ENCODE measurements at places on chromosomes 12 and 14.

- no peak for DNase-seq
These were observed 348.2 kb downstream of the DPF3 start for GRCh38 chr14:72545411-72546311.

GRCh38 chr12:111664499-111664898, 21.3 kb downstream of the BRAP start:
- no peak for DNase-seq

DNA sequence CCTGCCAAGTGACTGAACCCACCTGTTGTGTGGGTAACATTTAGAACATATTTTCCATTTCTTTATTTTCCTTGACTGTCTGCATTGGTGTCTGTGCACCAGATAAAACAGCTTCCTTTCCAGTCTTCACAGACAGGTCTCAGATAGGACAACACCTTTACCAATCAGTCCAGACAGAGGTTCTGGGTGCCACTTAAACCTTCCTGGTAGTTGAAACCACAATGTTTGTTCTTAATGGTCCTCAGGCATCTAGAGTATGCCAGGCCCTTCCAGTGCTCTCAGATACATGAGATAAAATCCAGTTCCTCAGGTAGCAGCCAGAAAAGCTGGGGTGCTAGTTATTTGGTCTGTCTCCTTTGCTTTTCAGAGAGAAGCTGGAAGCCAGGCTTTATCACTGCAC, 7.0 kb upstream of the CLEC2D start:
- DNase-seq, result no peak

DNA sequence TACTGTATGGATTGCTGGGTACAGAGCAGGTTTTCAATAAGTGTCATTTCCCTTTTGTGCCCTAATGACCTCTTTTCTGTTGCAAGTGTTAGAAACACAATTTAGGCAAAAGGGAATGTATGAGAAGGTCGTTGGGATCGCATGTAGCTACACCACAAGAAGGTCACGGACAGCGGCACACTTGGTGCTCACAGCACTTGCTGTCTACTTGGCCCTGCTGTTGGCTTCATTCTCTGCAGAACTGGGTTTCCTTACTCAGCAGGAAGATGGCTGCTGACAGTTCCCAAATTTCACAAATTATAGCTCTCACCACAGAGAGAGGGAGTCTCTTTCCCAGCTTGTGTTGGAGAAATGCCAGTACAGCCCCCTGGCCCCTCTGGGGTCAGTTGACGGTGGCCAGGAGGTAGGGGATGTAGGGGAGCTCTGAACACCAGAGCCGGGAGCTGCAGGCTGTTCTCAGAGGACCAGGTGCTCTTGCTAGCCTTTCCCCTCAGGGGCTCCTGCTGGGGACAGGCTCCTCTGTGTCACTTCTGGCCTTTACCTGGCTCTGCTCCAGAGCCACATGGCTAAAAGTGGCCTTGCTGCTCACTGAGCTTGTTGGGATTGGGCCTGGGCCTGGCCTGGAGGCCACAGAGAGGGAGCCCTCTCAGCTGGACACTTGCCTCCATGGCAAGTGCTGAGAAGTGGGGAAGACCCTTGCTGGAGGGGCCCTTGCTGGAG, 50.9 kb upstream of the BCL7A start:
- no peak for DNase-seq

DNA sequence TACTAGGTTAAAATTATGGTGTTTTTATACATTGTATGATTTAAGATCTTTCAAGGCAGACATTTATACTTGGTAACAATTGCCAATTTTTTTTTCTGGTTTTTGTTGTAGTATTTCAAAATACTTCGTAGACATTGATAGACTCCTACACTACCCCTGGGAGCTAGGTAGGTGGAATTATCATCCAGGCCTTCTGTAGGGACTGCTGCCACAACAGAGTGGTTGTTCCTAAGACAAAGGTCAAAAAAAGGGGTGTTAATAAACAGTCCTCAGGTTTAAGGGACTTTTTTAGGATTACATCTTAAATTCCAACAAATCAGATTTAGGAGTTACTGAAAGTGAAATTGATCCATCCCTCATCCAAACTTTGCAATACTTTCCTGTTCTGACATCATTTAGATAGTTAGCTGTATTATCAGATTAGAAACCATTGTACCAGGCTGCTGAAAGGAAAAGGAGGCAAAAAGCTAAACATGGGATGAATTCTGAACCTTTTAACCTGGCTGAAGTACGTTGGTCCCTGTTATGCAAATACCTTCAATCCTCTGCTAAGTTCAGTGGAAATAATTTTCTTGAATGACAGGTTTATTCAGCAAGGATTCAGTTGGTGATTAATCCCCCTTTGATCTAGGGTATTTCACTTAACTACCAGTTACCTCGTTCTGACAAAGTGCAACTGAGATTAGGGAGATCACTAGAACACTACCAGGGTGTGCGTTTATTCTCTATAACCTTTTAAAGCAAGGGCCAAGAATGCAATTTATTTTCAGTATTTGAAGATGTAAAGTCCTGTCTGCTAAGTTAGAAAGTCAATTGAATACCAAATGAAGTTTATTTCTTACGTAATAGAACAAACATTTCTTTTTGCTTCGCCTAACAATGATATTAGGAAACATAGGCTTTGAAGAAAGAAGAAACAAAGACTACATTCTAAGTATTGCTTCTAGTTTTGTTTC, 23.2 kb downstream of the AP5M1 start:
- no peak for DNase-seq

DNA sequence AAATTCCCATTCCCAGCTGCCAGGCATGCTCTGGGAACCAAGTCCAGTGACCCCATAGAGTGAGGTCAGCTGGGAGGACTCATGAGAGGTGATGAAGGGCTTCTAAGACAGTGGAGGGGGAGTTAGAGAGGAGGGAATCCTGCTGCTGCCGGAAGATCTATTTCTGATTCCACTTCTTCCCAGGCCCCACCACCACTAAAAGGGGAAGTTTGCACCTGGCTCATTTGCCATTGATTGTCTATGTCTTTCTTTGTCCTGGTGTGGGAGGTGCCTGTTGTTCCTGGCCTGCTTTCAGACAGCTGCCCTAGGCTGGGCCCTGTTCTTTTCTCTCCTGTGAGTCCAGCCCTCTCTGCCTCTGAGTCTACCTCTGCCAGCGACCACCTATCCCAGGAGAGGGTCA, 3.0 kb upstream of the KRT6A start:
- no peak for DNase-seq

GRCh38 chr12:93689076-93689834, 12.1 kb downstream of the CRADD start:
- no peak for DNase-seq

- no peak for DNase-seq
These were observed 223.2 kb downstream of the KTN1 start for GRCh38 chr14:55802986-55803872.

- no peak for DNase-seq
These were observed 20.9 kb upstream of the IFNG-AS1 start for GRCh38 chr12:67968321-67968720.

- DNase-seq, result no peak
These were observed 3.9 kb downstream of the BCL11B start for GRCh38 chr14:99267837-99268781.

- DNase-seq, result no peak
These were observed 34.2 kb downstream of the DAO start for GRCh38 chr12:108914121-108914531.

DNA sequence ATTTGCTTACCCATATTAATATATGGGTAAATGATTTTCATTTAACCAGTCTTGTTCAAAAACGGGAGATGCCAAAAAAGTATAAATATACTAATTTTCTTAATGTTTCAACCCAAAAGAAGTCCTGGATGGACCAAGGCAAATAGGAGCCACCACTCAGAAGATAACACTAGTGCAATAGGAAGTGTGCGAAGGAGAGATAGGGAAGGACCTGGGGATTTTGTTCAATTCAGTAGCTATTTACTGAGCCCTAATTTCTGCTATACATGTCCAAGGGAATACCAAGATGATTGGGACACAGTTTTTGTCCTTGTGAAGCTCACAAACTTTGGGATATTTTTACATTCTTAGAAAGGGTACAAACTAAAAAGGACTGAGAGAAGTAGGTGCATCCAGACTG, 1.5 kb downstream of the CMAS start:
- DNase-seq, result no peak

DNA sequence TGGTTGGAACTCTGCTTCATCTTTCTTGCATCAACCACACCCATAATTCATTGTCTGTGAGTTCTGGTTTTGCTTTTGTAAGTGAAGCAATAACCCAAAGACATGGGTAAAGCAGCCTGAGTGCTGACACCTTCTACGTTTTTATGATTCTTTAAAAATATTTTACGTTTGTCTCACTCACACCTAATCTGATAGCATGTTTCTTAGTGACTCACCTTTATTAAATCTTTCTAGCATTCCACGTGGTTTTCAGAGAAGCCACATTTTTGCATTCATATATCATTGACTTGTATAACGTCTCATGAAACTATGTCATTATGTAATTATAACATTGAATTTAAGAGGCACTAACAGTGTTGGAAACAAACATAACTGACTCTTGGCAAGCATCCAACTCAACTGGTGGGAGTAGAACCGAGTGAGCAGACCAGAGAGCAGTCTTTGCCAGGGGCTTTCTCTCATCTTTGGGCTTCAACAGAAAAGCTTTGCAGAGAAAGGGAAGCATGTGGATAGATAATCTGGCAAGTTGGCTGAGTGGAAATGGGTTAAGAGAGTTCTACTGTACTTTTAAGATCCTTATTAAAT, 118.8 kb downstream of the TPH2 start:
- DNase-seq, result no peak

DNA sequence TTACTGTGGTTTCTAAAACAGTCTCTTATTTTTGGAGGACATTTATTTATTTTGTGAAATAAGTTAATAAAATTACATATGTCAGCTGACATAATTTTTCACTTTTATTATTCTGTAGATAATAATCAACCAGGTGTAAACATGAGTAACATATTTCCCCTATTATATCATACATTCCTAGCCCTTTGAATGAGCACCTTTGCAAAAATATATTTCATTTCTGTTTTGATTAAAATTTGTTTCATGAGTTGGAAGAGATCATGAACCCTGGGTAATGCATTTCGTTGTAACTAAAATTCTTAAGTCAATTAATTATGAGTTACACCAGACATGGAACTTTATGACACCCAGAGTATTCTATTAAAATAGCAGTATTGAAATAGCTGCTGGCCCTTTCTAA, 56.3 kb downstream of the SLC16A7 start:
- DNase-seq, result no peak

DNA sequence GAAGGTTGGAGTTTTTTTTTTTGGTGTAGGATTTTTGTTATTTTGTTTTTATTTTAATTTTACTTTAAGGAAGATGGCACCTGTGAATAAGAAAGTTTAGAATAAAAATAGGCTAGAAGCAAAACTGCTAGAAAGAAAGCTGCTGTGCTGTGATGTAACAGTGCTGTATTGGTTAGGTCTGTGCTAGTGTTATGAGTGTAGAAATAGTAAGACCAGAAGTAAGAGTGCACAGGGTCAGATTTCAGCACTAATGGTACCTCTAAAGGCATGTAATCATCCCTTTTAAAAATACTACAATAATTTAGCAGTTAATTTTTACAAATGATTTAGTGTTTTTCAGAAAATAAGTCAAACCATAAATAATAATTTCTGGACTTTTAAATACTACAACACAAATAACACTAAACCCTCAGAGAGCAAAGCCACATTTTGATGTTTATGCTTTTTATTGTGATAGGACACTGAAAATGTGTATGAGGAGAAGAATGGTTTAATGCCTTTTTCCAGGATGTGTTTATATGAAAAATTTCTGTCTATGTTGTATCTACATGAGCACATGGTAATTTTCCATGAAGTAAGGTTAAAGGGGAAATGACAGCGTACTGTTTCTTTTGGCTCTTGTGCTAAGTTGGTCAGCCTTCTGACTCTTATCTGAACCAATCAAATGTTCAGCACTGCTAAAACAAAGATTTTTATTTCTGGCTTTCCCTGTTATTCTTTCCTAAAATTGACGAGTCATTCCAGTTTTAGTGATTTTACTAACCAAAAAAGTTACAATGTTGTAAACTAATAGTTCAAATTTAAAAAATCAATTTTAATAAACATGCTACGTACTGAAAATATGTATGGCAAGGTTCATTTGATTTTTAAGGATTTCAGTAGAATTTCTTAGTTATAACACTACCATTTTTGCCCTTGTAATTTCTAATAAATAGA, 96.1 kb downstream of the PPHLN1 start:
- peak; percentile 49 for DNase-seq

GRCh38 chr12:106342397-106343213, 14.9 kb upstream of the POLR3B start:
- no peak for DNase-seq

DNA sequence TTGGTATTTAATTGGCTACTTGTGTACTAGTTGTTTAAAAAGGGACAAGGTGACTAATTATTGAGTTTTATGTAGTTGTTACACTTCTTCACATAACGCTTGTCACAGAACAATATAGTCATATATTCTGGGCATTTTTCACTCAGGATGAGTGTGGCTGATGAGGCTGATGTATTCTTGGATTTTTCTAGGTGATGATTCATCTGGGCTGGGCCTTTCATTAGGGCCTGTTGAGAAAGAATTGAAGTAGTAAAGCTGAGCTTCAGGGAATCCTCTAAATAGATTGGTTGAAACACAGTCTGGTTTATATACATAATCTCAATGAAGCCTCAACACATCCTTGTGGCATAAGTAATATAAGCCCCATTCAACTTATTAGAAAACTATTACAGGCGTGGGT, 445.7 kb downstream of the DAD1 start:
- DNase-seq, result no peak

GRCh38 chr12:93029091-93029490, 100.0 kb upstream of the EEA1 start:
- DNase-seq, result no peak

DNA sequence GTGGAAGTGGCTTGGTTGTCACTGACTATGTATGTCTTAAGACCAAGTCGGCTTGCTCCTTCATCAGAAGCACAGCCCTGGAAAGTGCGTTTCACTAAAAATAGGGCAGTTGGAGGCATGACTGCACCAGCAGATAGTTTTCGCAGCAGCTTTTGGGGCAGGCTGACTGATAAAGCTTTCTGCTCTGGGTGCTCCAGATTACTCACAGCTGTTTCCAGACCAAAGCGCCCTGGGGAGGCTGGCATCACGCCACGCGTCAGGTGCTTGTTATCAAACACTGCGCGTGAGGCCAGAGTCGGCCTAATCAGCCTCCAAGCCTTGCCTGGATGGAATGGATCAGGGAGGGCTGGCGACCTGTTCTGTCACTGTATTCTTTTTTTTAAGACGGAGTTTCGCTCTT, 13.3 kb upstream of the LRRC10 start:
- no peak for DNase-seq

GRCh38 chr12:16258963-16259362, 18.5 kb downstream of the SLC15A5 start:
- DNase-seq, result no peak

- DNase-seq, result no peak
These were observed 415.9 kb downstream of the FUT8 start for GRCh38 chr14:65828396-65828795.

GRCh38 chr12:69821456-69822159, 3.4 kb upstream of the MYRFL start:
- DNase-seq, result no peak

- DNase-seq, result no peak
These were observed 165.3 kb downstream of the SNAPC1 start for GRCh38 chr14:61927520-61927919.

DNA sequence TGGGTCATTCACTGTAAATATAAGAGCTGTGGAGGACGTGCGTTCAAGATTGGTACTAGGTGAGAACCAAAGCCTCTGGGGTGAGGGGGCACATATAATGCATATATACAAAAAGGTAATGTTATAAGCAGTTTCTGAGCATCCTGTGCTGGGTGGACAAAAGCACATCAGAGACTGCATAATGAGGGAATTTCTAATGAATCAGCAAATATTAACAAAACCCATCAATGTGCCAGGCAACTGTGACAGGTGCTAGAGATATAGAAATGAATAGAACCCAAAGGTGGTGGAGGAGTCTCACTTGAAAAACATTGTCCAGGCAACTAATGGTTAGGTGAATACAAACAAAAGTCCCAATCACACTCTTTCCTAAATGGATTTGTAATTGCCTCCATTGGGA, 74.7 kb downstream of the GPR65 start:
- DNase-seq, result no peak

Data from GM20000 (cell line).